ENCODE measurements at places on chromosomes 2 and 18. TPM values are rescaled to one million over a fixed set of nuclear protein-coding genes. Genes with fewer than 3 reads are reported as not detected.

The OSR1 gene
- total RNA-seq = 10.7 TPM

GRCh38 chr2:81007104-81007503, 702.6 kb upstream of the LRRTM1 start:
- no peak for DNase-seq

GRCh38 chr2:3780477-3781402, 77.4 kb downstream of the DCDC2C start:
- peak; percentile 88 for DNase-seq

DNA sequence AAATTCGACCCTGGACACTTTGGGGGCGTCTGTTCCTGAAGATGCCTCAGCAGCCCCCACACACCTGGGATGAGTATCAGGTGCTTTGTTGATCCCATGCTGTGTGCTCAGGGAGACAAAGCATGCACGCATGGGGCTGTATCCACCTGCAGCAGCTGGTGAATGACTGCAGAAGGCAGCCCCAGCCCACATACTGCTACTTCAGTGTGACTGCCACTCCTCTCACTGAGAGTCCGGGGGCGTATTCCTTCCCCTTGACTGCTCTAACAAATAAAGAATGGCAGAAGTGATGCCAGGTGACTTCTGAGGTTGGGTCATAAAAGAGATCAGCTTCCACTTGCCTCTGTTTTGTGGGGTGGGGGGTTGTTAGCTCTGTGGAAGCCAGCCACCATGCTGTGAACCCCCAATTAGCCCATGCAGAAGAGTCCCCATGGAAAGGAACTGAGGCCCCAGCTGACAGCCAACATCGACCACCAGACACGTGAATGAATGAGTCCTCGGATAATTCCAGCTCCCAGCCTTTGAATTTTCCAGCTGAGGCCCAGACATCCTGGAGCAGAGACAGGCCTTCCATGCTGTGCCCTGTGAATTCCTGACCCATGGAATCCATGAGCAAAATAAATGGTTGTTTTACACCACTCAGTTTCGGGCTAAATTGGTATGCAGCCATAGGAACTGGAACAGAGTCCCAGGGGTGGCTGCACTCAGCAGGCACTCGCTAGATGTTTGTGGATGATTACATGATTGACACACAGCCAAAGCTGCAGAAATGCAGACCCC, 289.3 kb downstream of the CELF4 start:
- no peak for DNase-seq

GRCh38 chr2:673615-674320, 3.4 kb downstream of the TMEM18 start:
- DNase-seq = no peak

Measured in stomach (tissue), 19 donors.